Hematopoietic multipotent progenitor cell treated with erythropoietin and hydrocortisone succinate and interleukin-3 and kit ligand, for 4 days (in vitro differentiated cells): ENCODE measurements at places on chromosomes 7 and 10.
A peak's percentile ranks its signal among the peaks of the same experiment; 100 is the strongest.

- DNase-seq, result no peak
These were observed 214.2 kb downstream of the ANK3 start for GRCh38 chr10:60175441-60175971.

DNA sequence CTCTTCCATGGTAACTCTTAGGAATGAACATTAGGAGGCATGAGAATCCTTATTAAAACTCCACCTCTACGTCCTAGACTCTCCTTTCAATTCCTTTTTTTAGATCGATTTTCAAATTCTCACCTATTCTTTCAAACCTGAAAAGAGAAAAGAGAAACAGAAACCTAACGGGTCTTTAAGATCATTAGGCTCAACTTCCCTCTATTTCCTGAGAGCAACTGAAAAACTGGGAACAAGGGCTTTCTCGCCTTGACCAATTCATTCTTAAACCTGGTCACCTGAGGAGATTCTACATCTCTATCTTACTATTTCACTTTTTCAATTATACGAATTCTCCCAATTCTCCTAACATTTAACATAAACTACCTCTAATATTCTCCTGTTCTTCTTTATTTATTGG lies 2.8 kb downstream of the TFEC start:
- DNase-seq, result no peak

DNA sequence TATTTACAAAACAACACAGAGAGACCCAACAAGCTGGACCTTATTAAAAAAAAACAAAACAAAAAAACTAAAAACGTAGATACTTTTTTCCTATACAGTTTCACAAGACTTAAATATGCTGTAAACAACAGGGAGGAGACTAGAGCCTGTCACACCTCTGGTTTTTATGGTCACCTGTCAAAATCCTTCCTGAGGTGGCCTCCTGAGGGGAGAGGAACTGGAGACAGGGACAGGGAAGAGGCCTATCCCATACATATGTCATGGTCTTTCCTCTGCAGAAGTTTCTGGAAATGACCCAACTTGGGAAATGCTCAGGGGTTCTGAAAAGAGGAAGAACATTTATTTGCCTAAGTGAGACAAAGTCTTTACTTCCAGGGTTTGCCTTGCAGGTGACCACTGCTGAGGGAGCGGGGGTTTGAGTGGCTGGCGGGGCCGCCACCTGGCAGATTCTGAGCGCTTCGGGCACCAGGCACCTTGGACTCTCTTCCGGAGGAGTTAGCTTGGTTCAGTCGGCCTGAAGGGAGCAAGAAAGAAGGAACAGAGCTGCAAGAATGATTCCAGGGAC lies 18.3 kb downstream of the CPA1 start:
- DNase-seq, result peak; percentile 31

GRCh38 chr10:69217119-69217754 lies 2.9 kb upstream of the HKDC1 start:
- DNase-seq, result no peak

- DNase-seq, result no peak
These were observed 8.3 kb downstream of the COBL start for GRCh38 chr7:51308265-51308664.

- DNase-seq, result no peak
These were observed 13.7 kb downstream of the ADGRA1 start for GRCh38 chr10:133101416-133101810.

DNA sequence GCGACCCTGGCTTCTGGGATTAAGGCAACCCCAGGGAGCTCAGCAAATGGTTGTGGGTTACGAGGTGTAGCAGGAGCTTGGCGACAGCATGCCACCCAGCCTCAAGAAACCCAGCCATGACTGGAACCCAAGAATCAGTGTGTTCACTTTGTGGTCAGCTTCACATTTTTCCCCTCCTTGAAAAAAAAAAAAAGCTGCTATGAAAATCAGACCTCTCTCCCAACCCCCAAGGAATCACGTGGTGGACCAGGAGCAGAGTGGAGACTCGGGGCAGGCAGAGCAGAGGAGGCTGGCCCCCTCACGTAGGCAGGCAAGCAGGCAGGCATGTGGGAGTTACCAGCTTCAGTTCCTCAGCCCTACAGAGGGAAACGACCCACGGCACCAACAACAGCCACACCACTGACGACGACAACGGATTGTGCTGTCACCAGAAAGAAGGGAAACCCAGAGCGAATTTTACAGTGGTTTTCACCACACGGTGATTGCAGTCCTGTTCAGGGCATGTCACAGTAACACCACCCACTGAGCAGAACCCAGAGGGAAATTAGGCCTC lies 203.4 kb downstream of the SLC25A13 start:
- DNase-seq, result no peak

GRCh38 chr7:100102950-100103840 lies 1.8 kb downstream of the AP4M1 start:
- DNase-seq, result no peak

- no peak for DNase-seq
These were observed 68.0 kb upstream of the PPP1R3C start for GRCh38 chr10:91700788-91701444.

- DNase-seq, result no peak
These were observed 89.2 kb downstream of the DYNC2I1 start for GRCh38 chr7:158945519-158945918.

GRCh38 chr7:7159063-7159658 lies 23.2 kb upstream of the C1GALT1 start:
- no peak for DNase-seq

- no peak for DNase-seq
These were observed 61.0 kb downstream of the MEOX2 start for GRCh38 chr7:15625466-15625865.

DNA sequence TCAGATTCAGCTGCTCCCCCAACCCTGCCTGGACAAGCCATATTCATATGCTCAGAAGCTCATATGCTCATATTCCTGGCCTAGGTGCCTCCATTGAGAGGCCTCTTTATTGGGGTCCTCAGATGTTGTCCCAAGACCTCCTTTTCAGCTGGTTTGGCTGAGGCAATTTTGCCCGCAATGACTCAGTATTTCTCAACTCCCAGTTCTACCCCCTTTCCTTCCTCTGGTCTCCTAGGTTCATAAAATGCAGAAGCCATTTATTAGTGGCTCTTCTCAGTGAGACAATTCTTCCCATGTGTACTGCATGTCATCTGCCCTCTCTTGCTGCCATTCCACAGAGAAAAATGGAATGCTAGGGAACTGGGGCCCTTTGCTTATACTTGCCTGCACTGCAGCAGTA lies 110.7 kb downstream of the INHBA start:
- DNase-seq, result peak; percentile 62

DNA sequence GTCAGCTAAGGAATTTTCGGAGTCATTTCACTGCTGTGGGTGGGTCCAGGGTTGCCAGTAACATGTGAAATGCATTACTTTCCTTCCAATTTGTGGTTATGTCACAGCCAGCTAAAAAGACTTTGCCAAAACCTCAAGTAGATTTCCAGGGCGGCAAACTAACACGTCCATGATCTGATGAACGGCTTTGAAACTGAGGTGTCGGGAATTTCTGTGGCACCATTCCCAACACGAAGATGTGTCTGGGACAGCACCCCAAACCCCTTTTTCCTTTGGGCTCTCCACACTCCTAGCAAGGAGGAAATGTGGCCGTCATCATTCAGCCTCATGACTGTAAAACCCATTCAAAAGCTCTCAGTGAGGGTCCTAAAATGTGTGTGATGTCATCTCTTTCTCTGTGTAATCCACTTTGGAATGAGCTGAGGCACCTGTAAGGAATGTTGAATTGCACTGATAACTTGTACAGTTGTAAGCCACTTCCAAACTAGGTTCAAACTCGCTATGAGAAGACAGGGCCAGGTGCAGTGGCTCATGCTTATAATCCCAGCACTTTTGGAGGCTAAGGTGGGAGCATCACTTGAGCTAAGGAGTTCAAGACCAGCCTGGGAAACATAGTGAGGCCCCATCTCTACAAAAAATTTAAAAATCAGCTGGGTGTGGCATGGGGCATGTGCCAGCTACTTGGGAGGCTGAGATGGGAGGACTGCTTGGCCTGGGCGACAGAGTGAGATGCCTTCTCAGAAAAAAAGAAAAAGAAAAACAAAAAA lies 146.1 kb upstream of the FRMD4A start:
- no peak for DNase-seq

GRCh38 chr7:81175275-81175940 lies 256.6 kb upstream of the SEMA3C start:
- DNase-seq, result no peak

DNA sequence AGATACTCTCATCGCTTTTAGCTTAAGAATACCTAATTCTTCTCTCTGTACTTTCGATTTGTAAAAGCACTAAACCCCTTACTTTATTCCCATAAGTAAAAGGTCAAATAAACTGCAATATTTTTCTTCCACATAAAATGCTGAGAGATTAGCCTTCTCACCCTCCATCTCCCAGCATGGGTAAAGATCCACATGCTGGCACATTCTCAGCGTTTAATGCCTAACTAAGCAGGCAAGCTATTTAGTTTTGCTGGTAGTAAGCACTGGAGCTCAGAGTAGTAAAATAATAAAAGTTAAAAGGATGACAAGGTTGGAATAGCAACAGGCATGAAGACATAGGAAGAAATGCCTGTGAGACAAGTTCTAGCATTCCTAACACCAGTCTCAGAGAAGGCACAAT lies 65.9 kb upstream of the NEBL start:
- no peak for DNase-seq
